Breast epithelium (tissue), 4 donors: ENCODE measurements at places on chromosomes 1 and 21. TPM values are rescaled to one million over a fixed set of nuclear protein-coding genes. Genes with fewer than 3 reads are reported as not detected.
A peak's percentile ranks its signal among the peaks of the same experiment; 100 is the strongest.

Gene SELP
- 5.4 TPM for total RNA-seq

GRCh38 chr1:23018661-23019093, 591 bp upstream of the KDM1A start:
- peak overlapping the region; percentile 99 for H3K4me3 ChIP-seq
- no peaks in the 10 kb centered on the region for H3K4me1 ChIP-seq
- no peak for DNase-seq

DNA sequence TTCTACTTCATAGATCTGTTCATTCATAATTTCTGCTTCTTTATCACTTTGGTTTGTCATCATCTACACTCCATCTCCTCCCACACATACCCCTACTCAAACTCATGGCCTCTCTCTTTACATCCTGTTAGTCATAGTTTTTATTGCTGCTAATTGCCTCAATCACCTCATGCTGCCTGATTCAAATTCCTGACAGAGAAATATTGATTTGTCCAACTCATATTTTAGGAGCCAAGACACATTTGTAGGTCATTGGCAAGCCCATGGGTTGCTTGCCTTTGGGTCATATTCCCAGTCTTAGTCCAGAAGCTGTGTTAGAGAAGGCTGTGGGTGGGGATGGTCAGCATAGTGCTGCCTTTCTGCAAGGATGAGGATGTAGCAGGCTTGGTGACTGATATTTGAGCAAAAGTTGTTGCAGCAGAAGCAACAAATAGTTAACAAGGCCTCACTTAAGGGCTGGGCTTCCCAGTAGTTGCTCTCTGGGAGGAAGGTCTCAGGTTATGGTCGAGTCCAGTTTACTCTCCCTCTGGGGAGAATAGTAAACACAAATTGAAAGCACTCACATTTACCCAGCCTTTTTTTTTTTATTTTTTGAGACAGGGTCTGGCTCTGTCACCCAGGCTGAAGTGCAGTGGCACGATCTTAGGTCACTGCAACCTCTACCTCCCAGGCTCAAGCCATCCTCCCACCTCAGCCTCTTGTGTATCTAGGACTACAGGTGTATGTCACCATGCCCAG, 22.4 kb upstream of the EPS15 start:
- no peaks in the 10 kb centered on the region for H3K4me1 ChIP-seq
- no peaks in the 10 kb centered on the region for H3K27me3 ChIP-seq
- H3K4me3 ChIP-seq: no peak overlapping the region
- DNase-seq: no peak
- H3K36me3 ChIP-seq: no peaks in the 10 kb centered on the region

DNA sequence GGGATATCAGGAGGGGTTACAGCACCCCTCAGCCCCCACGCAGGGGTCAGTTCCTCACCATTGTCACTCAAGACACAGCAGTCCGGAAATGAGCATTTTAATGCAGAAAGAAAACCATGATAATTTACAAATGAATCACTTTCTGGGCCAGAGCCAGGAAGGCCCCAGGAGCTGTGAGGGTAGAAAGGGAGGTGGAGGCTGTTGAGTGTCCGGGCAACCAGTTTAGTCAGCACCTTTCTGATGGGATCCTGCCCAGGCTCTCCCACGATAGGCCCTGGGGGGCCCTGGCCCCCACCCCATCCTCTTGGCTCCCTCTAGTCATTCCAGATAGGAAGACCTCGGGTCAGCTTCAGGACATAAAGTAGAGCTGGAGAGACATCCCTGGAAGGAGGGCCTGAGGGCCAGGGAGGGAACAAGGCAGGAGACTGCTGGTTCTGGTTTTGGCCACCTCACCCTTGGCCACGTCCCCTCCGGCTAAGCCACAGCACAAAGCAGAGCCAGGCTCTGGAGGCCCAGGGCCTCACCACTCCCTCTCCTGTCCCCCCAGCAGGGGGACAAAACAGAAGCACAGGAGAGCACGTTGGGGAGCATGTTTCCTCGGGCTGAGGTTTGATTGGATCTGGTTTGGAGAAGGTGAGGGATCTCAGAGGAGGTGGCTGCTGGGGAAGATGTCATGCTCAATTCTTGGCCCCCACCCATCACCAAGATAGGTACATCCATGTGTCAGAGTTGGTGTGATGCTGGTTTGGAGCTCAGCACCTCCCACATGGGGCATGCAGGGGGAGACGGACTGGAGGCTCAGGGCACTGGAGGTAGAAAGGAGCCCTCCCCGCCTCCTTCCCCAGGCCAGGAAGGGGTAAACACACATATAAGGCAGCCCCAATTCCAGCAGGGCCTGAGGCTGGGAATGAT, 20.6 kb downstream of the ETNK2 start:
- H3K27ac ChIP-seq: peak overlapping the region; percentile 84
- DNase-seq: peak; percentile 34
- no peak overlapping the region for H3K4me3 ChIP-seq
- H3K36me3 ChIP-seq: no peaks in the 10 kb centered on the region
- no peaks in the 10 kb centered on the region for H3K27me3 ChIP-seq

- DNase-seq: no peak
- H3K27me3 ChIP-seq: no peaks in the 10 kb centered on the region
- no peaks in the 10 kb centered on the region for H3K4me1 ChIP-seq
- H3K36me3 ChIP-seq: no peaks in the 10 kb centered on the region
- H3K27ac ChIP-seq: no peak overlapping the region
These were observed 8.8 kb upstream of the GBP6 start for GRCh38 chr1:89355056-89355455.

- H3K27ac ChIP-seq: no peak overlapping the region
- H3K27me3 ChIP-seq: no peaks in the 10 kb centered on the region
- H3K36me3 ChIP-seq: no peaks in the 10 kb centered on the region
- H3K4me1 ChIP-seq: peaks cover 5% of the 10 kb centered on the region
- DNase-seq: no peak
These were observed 1.4 kb downstream of the ZMYND12 start for GRCh38 chr1:42454403-42454802.

DNA sequence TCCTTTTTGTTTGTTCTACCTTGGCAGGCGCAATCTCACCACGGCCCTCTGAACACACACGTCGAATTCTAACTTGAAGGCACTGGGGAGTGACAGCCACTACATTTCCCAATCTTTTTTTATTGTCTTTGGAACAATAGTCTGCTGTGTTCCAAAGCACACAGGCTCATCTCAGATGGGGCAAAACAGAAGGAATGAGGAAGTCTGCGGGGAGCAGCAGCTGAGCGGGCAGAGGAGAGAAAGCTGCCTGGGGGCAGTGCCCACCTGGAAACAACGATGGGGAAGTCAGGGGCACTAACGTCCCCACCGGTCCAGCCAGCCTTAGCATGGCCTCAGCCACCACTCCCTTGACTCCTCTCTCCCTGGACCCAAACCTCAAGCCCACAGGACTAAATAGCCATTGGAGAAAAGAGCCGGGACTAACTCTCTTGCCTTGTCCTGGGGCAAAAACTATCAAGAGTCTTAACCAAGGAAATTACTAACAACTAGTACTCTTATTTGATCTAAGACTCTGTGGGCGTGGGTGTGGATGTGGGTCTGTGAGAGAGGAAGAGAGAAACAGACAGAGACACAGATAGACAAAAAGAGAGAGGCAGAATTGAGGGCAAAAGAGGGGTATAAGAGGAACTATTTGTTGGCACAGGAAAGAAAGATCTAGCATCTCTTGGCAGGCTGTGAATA, 34.2 kb downstream of the SYF2 start:
- H3K36me3 ChIP-seq: no peaks in the 10 kb centered on the region
- peaks cover 5% of the 10 kb centered on the region for H3K4me1 ChIP-seq
- peak overlapping the region; percentile 54 for H3K4me3 ChIP-seq
- no peak for DNase-seq
- H3K27ac ChIP-seq: peak overlapping the region; percentile 96

Gene BGLAP
- total RNA-seq: 0.98 TPM

GRCh38 chr1:116806245-116806644, 52.0 kb downstream of the CD2 start:
- no peaks in the 10 kb centered on the region for H3K27me3 ChIP-seq
- no peaks in the 10 kb centered on the region for H3K4me1 ChIP-seq
- no peaks in the 10 kb centered on the region for H3K36me3 ChIP-seq
- no peak for DNase-seq

- H3K4me1 ChIP-seq: no peaks in the 10 kb centered on the region
- no peak overlapping the region for H3K4me3 ChIP-seq
- no peaks in the 10 kb centered on the region for H3K27me3 ChIP-seq
- no peak overlapping the region for H3K27ac ChIP-seq
These were observed 8.0 kb upstream of the RLF start for GRCh38 chr1:40153073-40153770.

- peak overlapping the region; percentile 33 for H3K4me3 ChIP-seq
- no peak for DNase-seq
- no peaks in the 10 kb centered on the region for H3K27me3 ChIP-seq
- H3K4me1 ChIP-seq: no peaks in the 10 kb centered on the region
- no peaks in the 10 kb centered on the region for H3K36me3 ChIP-seq
- peak overlapping the region; percentile 33 for H3K27ac ChIP-seq
These were observed 57.8 kb downstream of the ZNF281 start for GRCh38 chr1:200351826-200352549.

Gene LIN28A
- not detected for total RNA-seq

Gene SAMD11
- total RNA-seq: 0.16 TPM

Gene BNIPL
- total RNA-seq: 17.0 TPM

Gene ATP6V1G3
- not detected for total RNA-seq

DNA sequence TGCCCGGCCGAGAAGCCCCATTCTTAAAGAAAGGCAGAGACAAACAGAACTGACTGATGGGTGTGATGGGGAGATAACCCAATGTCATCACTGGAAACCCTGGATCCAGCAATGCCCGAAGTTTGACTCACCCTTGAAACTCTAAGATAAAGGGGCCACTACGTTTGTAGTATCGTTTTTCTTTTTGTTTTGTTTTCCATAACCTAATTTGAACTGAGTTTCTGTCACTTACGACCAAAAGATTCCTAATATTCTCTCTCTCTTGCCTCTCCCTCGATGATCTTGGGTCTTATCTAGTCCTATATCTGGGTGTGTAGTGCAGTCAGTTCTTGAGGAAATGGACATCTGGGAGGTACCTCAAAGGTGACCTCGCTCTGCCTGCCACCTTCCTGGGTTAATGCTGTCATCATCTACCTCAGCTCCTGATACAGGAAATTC, 57.8 kb upstream of the ID3 start:
- no peak overlapping the region for H3K4me3 ChIP-seq
- no peak overlapping the region for H3K27ac ChIP-seq
- no peaks in the 10 kb centered on the region for H3K4me1 ChIP-seq
- no peaks in the 10 kb centered on the region for H3K36me3 ChIP-seq
- no peak for DNase-seq

Gene DISC1
- 12.4 TPM for total RNA-seq

GRCh38 chr1:236534151-236534651, 10.4 kb downstream of the LGALS8 start:
- no peak for DNase-seq
- H3K27me3 ChIP-seq: no peaks in the 10 kb centered on the region
- no peaks in the 10 kb centered on the region for H3K4me1 ChIP-seq
- no peaks in the 10 kb centered on the region for H3K36me3 ChIP-seq
- H3K4me3 ChIP-seq: no peak overlapping the region

GRCh38 chr1:38006008-38006828, 904 bp upstream of the FHL3 start:
- H3K36me3 ChIP-seq: no peaks in the 10 kb centered on the region
- peaks cover 5% of the 10 kb centered on the region for H3K4me1 ChIP-seq
- peak overlapping the region; percentile 90 for H3K27ac ChIP-seq

GRCh38 chr1:175364424-175365076, 172.0 kb upstream of the KIAA0040 start:
- H3K4me1 ChIP-seq: no peaks in the 10 kb centered on the region
- no peak overlapping the region for H3K27ac ChIP-seq
- no peaks in the 10 kb centered on the region for H3K27me3 ChIP-seq
- H3K36me3 ChIP-seq: no peaks in the 10 kb centered on the region
- H3K4me3 ChIP-seq: no peak overlapping the region

- H3K4me3 ChIP-seq: no peak overlapping the region
- no peaks in the 10 kb centered on the region for H3K4me1 ChIP-seq
- H3K27me3 ChIP-seq: no peaks in the 10 kb centered on the region
These were observed 58.5 kb upstream of the ASB17 start for GRCh38 chr1:75990686-75991085.

- peak overlapping the region; percentile 95 for H3K27ac ChIP-seq
- H3K4me1 ChIP-seq: peaks cover 11% of the 10 kb centered on the region
- no peak for DNase-seq
These were observed 601 bp downstream of the CCT8 start for GRCh38 chr21:29072873-29073221.

GRCh38 chr1:156281693-156282478, 739 bp downstream of the SMG5 start:
- peak; percentile 30 for DNase-seq
- H3K4me1 ChIP-seq: peaks cover 18% of the 10 kb centered on the region
- H3K36me3 ChIP-seq: no peaks in the 10 kb centered on the region
- H3K4me3 ChIP-seq: peak overlapping the region; percentile 77

GRCh38 chr1:217614200-217614712, 16.6 kb downstream of the GPATCH2 start:
- no peaks in the 10 kb centered on the region for H3K4me1 ChIP-seq
- H3K27ac ChIP-seq: no peak overlapping the region
- DNase-seq: no peak
- H3K4me3 ChIP-seq: no peak overlapping the region
- no peaks in the 10 kb centered on the region for H3K27me3 ChIP-seq

- no peak for DNase-seq
- H3K27me3 ChIP-seq: no peaks in the 10 kb centered on the region
- no peak overlapping the region for H3K27ac ChIP-seq
- H3K4me1 ChIP-seq: no peaks in the 10 kb centered on the region
These were observed 69.6 kb upstream of the LRRC8B start for GRCh38 chr1:89454845-89455521.

Gene TRNAU1AP
- 27.1 TPM for total RNA-seq

DNA sequence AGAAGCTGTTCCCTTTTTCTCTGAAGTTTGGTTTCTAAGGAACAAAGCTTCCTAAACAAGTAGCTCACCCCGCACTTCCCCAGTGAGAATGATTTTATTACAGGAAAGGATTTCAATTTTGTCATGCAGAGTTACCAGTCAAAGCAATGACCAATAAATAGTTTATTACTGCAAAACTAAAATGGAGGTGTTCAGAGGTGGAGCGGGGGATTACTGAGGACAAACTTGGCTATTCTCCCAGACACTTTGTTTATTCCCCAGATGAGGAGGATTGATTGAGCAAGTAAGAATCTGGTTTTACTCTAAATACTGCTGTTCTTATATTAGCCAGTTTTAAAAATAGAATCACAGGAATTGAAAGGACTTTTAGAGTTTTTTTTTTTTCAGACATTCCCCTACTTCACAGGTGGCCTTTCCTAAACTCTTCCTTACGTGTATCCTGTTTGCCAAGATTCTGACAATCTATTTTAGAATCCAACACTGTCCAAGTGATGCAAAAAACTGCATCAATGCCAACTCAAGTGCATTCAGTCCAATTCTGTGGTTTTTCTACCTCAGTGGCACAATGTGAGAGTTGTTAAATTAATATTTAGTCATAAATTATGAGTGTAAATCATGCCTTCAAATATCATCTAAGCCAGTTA, 136.1 kb downstream of the TNFSF18 start:
- H3K4me3 ChIP-seq: no peak overlapping the region
- H3K36me3 ChIP-seq: no peaks in the 10 kb centered on the region
- no peaks in the 10 kb centered on the region for H3K4me1 ChIP-seq
- DNase-seq: no peak
